Esophagus squamous epithelium (tissue), 5 donors: ENCODE measurements at places on chromosomes 16 and 17. TPM values are rescaled to one million over a fixed set of nuclear protein-coding genes. Genes with fewer than 3 reads are reported as not detected.

The DOC2B gene
- 8.4 TPM for total RNA-seq

The ZG16 gene
- total RNA-seq, result not detected

The EFCAB3 gene
- total RNA-seq, result not detected

The VASN gene
- 16.2 TPM for total RNA-seq

The MLKL gene
- total RNA-seq, result 27.7 TPM

The C17orf100 gene
- total RNA-seq, result 0.57 TPM

The ABCC6 gene
- total RNA-seq, result not detected

The TBC1D3I gene
- 0.57 TPM for total RNA-seq

- H3K36me3 ChIP-seq, result no peaks in the 10 kb centered on the region
- no peak for DNase-seq
- peak overlapping the region; percentile 78 for H3K27ac ChIP-seq
- H3K27me3 ChIP-seq, result peaks cover 74% of the 10 kb centered on the region
- peak overlapping the region; percentile 71 for H3K4me3 ChIP-seq
These were observed 1.3 kb downstream of the CDH13 start for GRCh38 chr16:82628088-82628423.

DNA sequence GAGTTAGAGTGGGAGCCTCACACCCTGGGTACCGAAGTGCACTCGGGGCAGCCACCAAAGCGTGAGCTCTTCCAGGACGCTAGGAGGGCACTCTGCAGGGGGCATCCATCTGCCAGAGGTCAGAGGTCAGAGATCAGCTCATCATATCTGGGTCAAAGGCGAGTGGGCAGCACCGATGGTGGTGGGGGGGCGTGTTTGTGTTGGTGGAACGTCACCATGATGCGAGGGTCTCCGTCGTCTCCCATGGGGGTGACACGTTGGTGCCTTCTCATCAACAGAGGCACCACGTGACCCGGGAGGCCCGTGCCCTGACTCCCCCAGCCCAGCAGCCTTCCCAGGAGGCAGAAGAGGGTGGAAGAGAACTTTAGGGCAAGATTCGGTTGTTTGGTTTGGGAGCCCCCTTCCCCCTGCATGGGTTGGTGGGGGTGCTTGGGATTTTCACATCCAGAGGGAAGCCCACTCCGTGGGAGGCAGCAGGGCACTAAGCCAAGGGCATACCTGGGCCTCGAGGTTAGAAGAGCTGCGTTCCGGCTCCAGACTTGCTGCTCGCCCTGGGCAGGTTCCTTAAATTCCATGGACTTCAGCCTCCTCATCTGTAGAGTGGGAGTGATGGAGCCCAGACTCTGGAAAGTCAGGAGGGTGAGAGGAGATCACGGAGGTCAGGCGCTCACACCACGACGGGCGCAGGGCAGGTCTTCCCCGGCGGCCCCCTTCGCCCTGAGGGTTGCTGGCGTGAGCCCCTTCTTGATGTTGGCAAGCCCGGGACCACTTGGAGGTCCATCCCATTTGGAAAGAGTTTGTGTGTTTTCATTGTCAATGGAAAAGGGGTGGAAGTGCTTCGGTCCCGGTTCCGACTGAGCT is 14.0 kb downstream of the CRISPLD2 start:
- no peaks in the 10 kb centered on the region for H3K36me3 ChIP-seq
- peak overlapping the region; percentile 96 for H3K27ac ChIP-seq

DNA sequence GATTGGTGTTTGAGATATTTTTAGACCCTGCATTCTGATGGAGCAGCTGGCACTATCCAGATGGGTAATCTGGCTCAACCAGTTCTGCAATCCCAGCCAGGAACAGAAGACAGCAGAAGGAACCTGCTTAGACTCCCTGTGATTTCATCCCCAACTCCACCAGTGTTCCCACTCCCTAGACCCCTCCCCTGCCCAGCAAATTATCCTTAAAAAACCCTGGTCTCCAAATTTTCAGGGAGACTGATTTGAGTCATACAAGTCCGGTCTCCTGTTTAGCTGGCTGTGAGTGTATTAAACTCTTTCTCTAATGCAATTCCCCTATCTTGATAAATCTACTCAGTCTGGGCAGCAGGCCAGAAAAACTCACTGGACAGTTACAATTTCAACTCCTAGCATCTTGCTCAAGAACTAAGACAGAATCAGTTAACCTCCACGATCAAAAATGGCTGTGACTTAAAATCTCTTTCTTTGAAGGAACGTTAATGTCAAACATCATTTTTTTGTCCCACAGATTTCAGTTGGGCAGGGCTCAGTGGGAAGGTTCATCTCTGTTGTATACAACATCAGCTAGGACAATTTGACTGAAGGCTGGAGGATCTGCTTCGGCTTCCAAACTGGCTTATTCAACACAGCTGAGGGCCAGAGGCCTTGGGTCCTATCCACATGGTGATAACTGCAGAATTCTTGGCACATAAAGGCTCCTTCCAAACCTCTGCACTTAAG is 4.9 kb upstream of the RBL2 start:
- no peak for DNase-seq
- no peaks in the 10 kb centered on the region for H3K36me3 ChIP-seq
- no peak overlapping the region for H3K4me3 ChIP-seq
- H3K4me1 ChIP-seq, result peaks cover 21% of the 10 kb centered on the region

DNA sequence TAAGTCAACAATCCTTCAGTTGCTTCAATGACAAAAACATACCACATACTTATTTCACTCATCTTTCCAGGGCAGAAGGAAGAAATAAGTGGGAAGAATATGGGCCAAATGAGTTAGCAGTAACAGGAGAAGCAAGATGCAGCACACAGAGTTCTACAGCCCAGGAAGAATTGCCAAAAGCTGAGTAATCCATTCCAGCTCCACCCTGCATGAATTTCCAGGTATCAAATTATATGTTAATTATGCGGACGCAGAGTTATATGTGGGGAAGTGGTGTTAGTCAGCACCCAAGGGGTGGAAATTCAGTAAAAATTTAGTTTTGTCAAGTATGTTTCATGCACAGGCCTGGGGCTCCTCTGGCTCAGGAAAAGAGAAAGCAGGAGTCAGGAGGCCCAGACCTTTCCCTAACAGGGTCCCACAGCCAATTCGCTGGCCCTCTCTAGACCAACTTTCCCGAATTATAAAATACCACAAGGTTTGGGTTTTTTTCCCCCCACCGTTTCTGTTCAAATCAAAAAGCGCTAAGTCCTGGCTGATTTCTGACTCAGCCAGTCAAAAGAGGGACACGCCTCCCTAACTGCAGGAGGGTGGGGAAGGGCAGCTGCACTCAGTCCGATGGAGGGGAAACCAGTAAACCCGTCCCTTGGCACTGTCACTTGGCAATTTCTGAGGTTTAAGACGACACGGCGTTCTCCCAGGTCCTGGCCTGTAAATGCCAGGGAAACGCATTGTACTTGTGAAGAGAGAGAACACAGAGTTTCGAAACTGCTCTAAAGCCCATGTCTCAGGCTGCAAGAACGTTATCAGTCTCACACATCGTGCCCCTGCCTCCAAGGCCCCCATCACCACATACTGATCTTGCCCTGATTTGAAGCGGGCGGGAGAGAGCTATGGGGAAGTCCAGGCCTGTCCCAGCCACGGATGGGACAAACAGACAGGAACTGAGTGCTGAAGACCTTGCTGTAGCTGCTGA is 58.1 kb downstream of the ZFHX3 start:
- H3K4me1 ChIP-seq, result peaks cover 88% of the 10 kb centered on the region
- H3K27me3 ChIP-seq, result no peaks in the 10 kb centered on the region
- H3K36me3 ChIP-seq, result no peaks in the 10 kb centered on the region
- H3K27ac ChIP-seq, result peak overlapping the region; percentile 93
- peak overlapping the region; percentile 49 for H3K4me3 ChIP-seq

- H3K36me3 ChIP-seq, result peaks cover 29% of the 10 kb centered on the region
- no peaks in the 10 kb centered on the region for H3K4me1 ChIP-seq
- H3K4me3 ChIP-seq, result no peak overlapping the region
- no peak for DNase-seq
These were observed 211.7 kb upstream of the CHMP6 start for GRCh38 chr17:80779961-80780380.

- H3K27me3 ChIP-seq, result no peaks in the 10 kb centered on the region
- no peak overlapping the region for H3K4me3 ChIP-seq
- DNase-seq, result no peak
- H3K27ac ChIP-seq, result no peak overlapping the region
- no peaks in the 10 kb centered on the region for H3K36me3 ChIP-seq
These were observed 25.8 kb downstream of the EMP2 start for GRCh38 chr16:10554569-10554968.

DNA sequence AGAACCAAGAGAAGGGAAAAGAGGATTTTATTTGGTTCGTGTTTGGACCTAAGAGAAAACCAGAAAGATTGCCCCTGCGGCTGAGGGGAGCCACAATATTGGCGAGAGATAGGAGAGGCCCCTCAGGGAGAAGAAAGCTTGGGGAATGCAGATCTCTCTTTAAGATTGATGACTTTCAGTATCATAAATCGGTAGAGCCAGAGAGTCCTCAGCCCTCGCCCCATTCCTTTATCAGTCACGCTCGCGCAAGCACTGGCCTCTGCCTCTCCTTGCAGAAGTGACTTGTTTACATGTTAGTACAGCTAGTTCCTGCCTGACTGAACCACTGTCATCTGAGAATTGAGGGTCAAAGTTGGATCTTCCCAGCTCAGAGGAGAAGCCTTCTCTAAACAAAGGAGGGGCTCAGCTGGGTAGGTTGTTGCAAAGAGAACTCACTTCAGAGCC is 21.5 kb upstream of the KRT19 start:
- H3K27ac ChIP-seq, result peak overlapping the region; percentile 88
- no peaks in the 10 kb centered on the region for H3K36me3 ChIP-seq
- DNase-seq, result no peak
- peaks cover 48% of the 10 kb centered on the region for H3K4me1 ChIP-seq
- no peaks in the 10 kb centered on the region for H3K27me3 ChIP-seq

DNA sequence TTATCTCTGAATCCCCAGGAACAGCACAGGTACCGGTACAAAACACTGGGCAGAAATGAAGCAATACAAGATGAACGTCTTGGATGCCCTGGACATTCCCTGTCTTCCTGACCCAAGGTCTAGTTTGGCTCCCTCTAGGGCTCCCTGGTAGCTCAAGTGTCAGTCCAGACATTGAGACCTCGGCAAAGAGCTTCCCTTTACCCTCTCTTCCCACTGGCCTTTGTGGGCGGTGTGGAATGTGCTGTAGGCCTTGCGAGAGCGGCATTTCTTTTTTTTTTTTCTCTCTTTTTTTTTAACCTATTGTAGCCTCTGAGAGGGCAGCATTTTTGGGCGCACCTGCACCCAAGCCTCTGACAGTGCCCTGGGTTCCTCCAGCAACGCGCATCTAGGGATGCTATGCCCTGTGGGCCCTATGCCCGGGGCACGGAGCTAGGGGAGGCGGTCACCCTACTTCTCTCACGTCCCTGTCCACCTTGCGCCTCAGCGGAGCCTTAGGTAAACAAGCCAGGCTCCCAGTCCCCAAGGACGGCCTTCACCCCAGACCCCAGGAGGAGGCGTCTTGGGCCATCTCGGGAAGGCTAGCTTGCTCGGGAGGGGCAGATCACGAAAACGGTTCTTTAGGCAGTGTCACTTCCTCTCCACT is 1.2 kb upstream of the NFATC3 start:
- peak overlapping the region; percentile 91 for H3K27ac ChIP-seq
- peak overlapping the region; percentile 81 for H3K4me3 ChIP-seq
- no peaks in the 10 kb centered on the region for H3K36me3 ChIP-seq
- peak; percentile 49 for DNase-seq
- H3K4me1 ChIP-seq, result peaks cover 41% of the 10 kb centered on the region
